ENCODE measurements at places on chromosomes 1 and 21. TPM values are rescaled to one million over a fixed set of nuclear protein-coding genes. Genes with fewer than 3 reads are reported as not detected.

ATP1A2 gene
- total RNA-seq: 41.2 TPM

- no peak for DNase-seq
Observed at GRCh38 chr1:62294261-62294660, 25.0 kb downstream of the KANK4 start.

GPR25 gene
- not detected for total RNA-seq

DNA sequence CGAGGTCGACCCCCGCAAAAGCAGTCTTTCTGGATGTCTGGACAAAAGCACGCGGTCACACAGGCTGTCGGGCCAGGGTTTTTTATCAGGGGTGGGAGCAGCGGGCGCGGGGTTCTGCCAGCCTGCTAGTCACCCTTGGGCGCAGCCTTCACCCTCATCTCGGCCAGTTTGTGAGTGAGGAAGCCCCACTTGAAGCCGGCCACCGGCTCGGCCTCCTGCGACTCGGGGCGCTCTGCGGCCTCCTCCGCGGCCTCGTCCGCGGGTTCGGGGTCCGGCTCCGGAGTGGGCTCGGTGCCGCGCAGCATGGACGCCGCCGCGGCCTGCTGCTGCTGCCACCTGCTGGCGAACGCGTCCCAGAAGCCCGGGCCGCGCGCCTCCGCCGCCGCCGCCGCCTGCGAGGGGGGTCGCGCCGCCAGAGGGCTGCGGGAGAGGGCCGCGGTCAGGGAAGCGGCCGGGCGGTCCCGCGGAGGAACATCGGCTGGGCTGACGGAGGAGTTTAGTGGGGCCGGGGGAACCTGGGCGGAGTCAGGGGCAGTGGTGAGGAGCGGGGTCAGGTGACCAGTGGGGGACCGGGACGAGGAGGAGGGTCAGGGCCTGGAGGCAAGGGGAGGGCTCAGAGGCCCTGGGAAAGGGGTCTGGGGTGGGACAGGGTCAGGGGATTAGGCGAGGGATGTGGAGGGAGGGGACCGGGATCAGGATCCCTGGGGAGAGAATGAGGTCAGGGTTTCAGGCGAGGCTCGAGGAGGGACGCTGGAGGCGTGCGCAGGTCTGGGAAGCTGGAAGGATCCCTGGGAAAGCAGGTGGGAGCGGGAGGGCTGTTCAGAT is 4.5 kb downstream of the C1orf232 start:
- no peak for DNase-seq

DNA sequence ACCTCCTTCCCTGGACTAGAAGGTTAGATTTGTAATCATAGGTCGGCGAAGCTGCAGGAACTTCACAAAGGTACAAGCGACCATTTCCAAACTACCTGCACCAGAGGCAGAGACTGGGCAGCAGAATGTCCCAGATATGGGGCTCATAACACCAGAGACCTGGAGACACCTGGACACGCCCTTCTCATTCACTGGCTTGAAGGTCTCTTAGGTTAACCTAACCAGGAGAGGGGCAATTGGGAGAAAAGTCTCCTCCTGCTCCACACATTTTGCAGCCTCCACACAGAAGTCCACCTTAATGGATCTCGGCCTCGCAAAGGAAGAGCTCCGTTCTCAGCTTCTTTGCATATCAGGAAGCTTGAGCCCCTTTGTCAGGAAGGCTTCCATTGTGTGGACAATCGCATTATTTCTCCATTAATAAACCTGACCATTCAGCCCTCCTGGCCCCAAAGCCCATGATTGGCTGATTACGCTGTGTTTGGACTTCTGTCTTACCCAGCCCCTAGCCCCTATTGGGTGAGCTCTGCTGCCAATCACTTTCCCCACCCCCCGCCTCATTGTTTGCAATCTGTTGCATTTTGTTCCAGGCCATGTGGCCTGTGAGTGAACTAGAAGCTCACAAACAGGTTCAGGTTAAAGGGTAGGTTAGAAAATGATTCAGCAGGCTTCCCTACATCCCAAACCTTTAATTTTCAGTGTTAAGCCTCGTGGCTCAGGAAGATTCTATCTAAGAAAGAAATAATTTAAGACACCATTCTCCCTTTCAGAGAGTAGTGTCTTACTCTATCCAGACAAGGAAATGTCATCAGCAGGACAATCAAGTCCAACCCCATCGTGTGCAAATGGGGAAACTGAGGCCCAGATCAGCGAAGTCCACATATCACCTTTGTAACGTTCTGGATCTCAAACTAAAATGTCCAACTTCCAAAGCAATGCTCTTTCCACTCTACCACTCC is 2.8 kb downstream of the MYCL start:
- DNase-seq: peak; percentile 81

DNA sequence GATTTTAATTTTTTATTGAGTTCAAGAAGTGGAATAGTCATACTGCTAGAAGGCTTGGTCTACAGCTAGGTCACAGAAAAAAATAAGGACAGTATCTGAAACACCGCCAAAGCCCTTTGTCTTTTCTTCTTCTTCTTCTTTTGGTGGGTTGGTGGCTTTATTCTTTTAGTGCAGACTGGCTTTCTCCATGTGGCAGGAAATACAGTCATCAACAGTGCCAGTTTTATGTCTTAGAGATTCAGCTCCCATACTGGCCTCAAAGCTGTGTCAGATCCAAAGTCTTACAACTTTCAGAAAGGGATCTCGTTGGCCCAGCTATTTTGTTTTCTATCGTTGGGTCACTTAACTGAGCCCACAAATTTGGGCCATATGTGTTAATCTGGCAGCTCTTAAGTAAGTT is 58.2 kb downstream of the FNBP1L start:
- no peak for DNase-seq

DNA sequence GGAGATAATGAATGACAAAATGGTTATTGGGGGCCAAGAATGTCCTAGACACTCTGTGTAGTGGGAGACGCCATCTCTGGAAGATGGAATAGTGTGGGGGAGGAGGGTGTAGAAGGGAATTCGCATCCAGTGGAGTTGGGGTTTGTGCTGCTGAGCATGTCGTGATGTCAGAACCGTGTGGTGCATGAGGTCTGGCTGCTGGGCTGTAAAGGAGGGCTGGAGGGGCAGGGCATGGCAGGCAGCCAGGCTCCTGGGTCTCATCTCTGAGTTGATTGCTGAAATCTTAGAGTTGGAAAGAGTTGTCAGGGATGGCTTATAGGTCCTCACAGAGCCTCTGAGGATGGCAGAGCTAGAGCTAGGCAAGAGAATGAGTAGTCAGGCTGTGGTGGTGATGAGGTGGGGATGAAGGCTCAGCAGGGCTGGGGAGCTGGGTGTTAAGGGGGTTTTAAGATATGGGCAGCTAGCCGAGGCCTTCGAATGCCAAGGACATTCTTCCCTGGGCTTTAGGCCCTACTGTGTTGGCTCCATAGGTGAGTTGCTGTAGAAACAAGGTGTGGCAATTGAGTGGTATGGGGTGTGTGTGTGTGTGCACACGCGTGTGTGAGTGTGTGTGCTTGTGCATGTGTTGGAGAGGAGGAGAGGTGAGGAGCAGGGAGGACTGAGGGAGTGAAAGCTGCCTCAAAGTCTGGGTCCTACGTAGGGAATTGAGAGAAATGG is 1.9 kb downstream of the PPFIA4 start:
- DNase-seq: no peak

GRCh38 chr1:156887317-156887716 is 6.2 kb upstream of the PEAR1 start:
- no peak for DNase-seq

GRCh38 chr1:207346513-207346912 is 25.0 kb downstream of the CD55 start:
- no peak for DNase-seq

KCNH1 gene
- total RNA-seq: 0.86 TPM

- DNase-seq: no peak
Observed at GRCh38 chr1:81650776-81651175, 150.0 kb upstream of the ADGRL2 start.

DNA sequence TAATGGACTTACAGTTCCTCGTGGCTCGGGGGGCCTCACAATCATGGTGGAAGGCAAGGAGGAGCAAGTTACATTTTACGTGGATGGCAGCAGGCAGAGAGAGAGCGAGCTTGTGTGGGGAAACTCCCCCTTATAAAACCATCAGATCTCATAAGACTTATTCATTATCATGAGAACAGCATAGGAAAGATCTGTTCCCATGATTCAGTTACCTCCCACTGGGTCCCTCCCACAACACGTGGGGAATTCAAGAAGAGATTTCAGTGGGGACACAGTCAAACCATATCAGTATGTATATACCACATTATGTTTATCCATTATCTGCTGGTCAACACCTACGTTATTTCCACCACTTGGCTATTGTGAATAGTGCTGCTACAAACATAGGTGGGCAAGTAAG is 352.3 kb upstream of the B3GALT2 start:
- no peak for DNase-seq

NBPF20 gene
- total RNA-seq: 4.0 TPM

C1orf74 gene
- total RNA-seq: 3.5 TPM

- no peak for DNase-seq
Observed at GRCh38 chr1:221716713-221717484, 25.0 kb downstream of the DUSP10 start.

- DNase-seq: no peak
Observed at GRCh38 chr1:229192031-229192430, 78.9 kb upstream of the RAB4A start.

DNA sequence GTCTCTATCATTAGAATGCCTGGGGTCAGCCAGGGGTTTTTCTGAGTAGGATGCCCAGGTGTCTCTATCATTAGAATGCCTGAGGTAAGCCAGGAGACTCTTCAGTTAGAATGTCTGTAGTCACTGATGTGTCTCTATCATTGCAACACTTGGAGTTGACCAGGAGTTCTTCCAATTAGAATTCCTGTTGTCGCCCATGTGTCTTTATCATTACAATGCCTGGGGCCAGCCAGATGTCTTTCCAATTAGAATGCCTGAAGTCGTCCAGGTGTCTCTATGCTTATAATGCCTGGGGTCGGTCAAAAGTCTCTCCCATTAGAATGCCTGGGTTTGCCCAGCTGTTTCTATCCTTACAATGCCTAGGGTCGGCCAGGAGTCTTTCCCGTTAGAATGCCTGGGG is 55.8 kb downstream of the RNF187 start:
- DNase-seq: no peak

DNA sequence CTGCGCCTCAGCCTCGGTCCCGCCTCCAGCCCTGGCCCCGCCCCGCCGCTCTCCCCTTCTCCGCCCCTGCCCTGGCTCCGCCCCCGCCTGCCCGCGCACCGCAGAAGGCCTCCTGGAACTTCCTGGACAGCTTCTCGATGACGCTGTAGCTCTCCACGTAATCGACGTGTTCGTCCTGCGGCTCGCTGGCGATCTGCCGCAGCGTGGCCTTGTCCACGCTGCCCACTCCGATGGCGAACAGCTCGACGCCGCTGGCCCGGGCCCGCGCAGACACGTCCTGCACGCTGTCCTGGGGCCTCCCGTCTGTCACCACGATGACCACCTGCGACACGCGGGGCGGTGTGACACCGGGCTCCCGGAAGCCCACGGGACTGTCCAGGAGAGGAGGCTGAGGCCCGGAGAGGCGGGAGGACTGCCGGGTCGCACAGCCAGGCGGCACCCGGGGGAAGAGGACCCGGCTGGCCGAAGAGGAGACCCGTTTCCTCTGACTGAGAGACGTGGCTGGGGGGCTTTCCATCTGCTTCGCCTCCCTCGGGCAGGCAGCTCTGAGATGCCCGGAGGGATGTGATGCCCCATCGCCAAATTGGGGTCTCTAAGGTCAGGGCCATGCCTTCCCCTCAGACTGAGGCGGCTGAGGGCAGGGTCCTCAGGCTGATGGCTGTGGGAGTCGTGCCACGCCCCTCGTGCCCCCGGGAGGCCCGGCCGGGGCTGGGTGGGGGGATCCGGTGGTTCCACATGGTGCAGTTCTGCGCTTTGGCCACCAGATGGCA is 4.6 kb downstream of the MATN1 start:
- DNase-seq: peak; percentile 89

GRCh38 chr21:38773099-38774061 is 32.3 kb upstream of the ETS2 start:
- DNase-seq: no peak

- no peak for DNase-seq
Observed at GRCh38 chr1:30695439-30695841, 27.9 kb downstream of the MATN1 start.

GRCh38 chr1:43954036-43954435 is 7.3 kb downstream of the IPO13 start:
- no peak for DNase-seq

GRCh38 chr1:6727535-6727934 is 25.9 kb upstream of the DNAJC11 start:
- no peak for DNase-seq

- peak; percentile 82 for DNase-seq
Observed at GRCh38 chr1:94237291-94238226, at the start of gene ARHGAP29. ARHGAP29 (minus strand) TSS chr1:94237584; CDS start chr1:94231611, 5,973 bp downstream.

RPE65 gene
- total RNA-seq: not detected

DCST2 gene
- 1.2 TPM for total RNA-seq

KCTD3 gene
- total RNA-seq: 65.6 TPM

GRCh38 chr1:107183011-107183410 is 42.2 kb downstream of the NTNG1 start:
- DNase-seq: no peak

- no peak for DNase-seq
Observed at GRCh38 chr21:33266789-33267135, 595 bp downstream of the IL10RB start.

Measured in ureter (tissue), 1 donor.